ENCODE measurements at places on chromosomes 7 and 10. TPM values are rescaled to one million over a fixed set of nuclear protein-coding genes. Genes with fewer than 3 reads are reported as not detected.

Gene SEMA4G
- 1.2 TPM for total RNA-seq

Gene PTPN20
- total RNA-seq: 8.6 TPM

Gene C7orf33
- total RNA-seq: not detected

Gene PRXL2A
- 52.9 TPM for total RNA-seq

Gene C1QL3
- total RNA-seq: 0.21 TPM

Gene ADCYAP1R1
- total RNA-seq: 4.5 TPM

Gene ALOX5
- total RNA-seq: 25.7 TPM

Gene FAM131B
- total RNA-seq: 4.1 TPM

Gene KCNMA1
- 105 TPM for total RNA-seq

Gene CYP3A7
- total RNA-seq: 0.21 TPM

Gene SPDYE2
- total RNA-seq: 0.16 TPM

Gene ASAH2
- total RNA-seq: 1.1 TPM

Gene AKR1C2
- 19.7 TPM for total RNA-seq

Gene ZCWPW1
- total RNA-seq: 4.2 TPM

Gene CREM
- total RNA-seq: 45.7 TPM

Gene TMEM176A
- total RNA-seq: 20.8 TPM

Gene FOXK1
- 22.2 TPM for total RNA-seq

Gene ITGB8
- 106 TPM for total RNA-seq

Gene AMZ1
- 0.11 TPM for total RNA-seq

Gene FAM237B
- not detected for total RNA-seq

Gene MAP3K8
- total RNA-seq: 16.5 TPM

Gene CLCN1
- 0.16 TPM for total RNA-seq

Gene SRGN
- total RNA-seq: 67.7 TPM

Gene ENO4
- total RNA-seq: 0.74 TPM

Gene SPDYE16
- total RNA-seq: not detected

Gene NUTM2A
- 0.69 TPM for total RNA-seq

Gene OR2A2
- not detected for total RNA-seq

Gene HOXA3
- total RNA-seq: 9.0 TPM

Gene LLCFC1
- total RNA-seq: not detected

Gene FGL2
- 222 TPM for total RNA-seq

Gene CDK14
- total RNA-seq: 78.5 TPM

Gene AQP1
- total RNA-seq: 70.9 TPM

Gene VWDE
- 6.7 TPM for total RNA-seq

Gene MOGAT3
- not detected for total RNA-seq

Gene SORCS1
- 14.8 TPM for total RNA-seq

Gene TDRD1
- total RNA-seq: 0.53 TPM

Gene CACNB2
- total RNA-seq: 40.4 TPM

Gene PSD
- total RNA-seq: 38.4 TPM

Gene PRSS37
- total RNA-seq: not detected

Gene LIPN
- not detected for total RNA-seq

Gene CEP55
- 23.6 TPM for total RNA-seq

Measured in urinary bladder (tissue), 4 donors.